Naive thymus-derived CD4-positive, alpha-beta T cell (primary cell): ENCODE measurements at places on chromosomes 11 and 22.

GRCh38 chr22:44387486-44387885, 74.7 kb upstream of the SHISAL1 start:
- H3K27ac ChIP-seq: no peak overlapping the region
- H3K27me3 ChIP-seq: no peaks in the 10 kb centered on the region
- no peaks in the 10 kb centered on the region for H3K4me1 ChIP-seq
- no peak for DNase-seq
- H3K36me3 ChIP-seq: no peaks in the 10 kb centered on the region

- no peaks in the 10 kb centered on the region for H3K27me3 ChIP-seq
- no peaks in the 10 kb centered on the region for H3K4me1 ChIP-seq
- H3K36me3 ChIP-seq: no peaks in the 10 kb centered on the region
- no peak overlapping the region for H3K27ac ChIP-seq
- no peak for DNase-seq
Measured at GRCh38 chr11:76025068-76025467, 181.2 kb downstream of the WNT11 start.

GRCh38 chr11:96506041-96506440, 116.2 kb downstream of the JRKL start:
- H3K27me3 ChIP-seq: no peaks in the 10 kb centered on the region
- H3K4me1 ChIP-seq: no peaks in the 10 kb centered on the region
- H3K27ac ChIP-seq: no peak overlapping the region
- no peaks in the 10 kb centered on the region for H3K36me3 ChIP-seq
- DNase-seq: no peak

- no peak for DNase-seq
- no peaks in the 10 kb centered on the region for H3K36me3 ChIP-seq
- H3K4me1 ChIP-seq: no peaks in the 10 kb centered on the region
- H3K27ac ChIP-seq: no peak overlapping the region
- H3K4me3 ChIP-seq: no peak overlapping the region
Measured at GRCh38 chr11:127649071-127649470, 648.5 kb upstream of the KIRREL3 start.

DNA sequence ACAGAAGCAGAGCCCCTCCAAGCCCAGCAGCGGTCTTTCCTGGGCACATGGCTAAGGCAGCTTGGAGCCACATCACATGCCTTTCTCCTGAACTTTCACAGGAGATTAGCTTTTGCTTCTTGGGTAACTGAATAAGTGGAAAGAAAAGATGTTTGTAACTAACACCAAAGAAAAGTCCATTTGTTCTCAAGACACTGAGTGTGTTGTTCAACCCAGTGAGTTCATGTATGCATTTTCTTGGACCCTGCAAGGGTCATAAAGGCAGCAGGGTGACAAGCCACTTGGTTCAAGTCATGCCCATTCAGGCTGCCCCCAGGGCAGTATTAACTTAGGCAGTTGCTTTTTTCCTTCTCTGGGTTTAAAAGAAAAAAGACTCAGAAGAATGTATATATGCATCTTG, 203.4 kb downstream of the FAM76B start:
- no peak for DNase-seq
- no peaks in the 10 kb centered on the region for H3K4me1 ChIP-seq

DNA sequence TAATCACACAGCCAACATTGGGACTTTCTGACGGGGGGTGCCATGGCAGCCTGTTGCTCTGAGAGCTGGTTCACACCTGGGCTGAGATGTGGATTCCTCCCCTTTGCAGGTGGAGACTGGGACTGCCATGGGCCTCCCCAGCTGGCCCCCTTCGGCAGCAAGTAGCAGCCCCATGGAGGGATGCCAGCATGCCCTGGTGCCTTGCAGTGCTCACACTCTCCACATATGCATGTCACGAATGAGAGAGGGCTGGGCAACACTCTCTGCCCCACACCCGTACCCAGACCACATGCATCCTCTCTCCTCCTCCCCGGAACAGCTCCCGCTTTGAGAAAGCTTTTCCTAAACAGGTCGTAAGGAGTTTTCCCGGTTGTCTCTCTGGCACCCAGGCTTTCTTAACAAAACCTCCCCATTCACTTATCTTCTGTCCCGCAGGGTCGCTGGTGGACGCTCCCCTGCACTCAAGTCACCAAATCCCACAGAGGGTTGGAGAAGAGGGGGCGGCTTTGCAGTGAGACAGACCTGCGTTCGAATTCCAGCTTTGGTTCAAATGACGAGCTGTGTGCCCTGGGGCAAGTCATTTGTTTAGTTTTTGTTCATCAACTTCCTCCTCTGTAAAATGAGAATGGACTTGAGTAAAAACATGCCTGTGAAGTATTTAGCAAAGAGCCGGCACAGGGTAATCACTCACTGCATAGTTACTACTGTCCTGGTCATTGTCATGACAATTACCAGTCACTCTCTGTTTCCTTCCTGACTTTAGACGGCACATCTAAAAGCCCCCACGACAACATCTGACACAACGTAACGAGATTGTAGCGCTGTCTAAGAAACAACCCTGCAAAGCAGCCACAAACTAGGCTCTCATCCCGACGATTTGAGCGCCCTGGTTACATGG, 231.3 kb upstream of the B3GAT1 start:
- H3K36me3 ChIP-seq: no peaks in the 10 kb centered on the region
- H3K4me1 ChIP-seq: no peaks in the 10 kb centered on the region
- no peaks in the 10 kb centered on the region for H3K27me3 ChIP-seq

DNA sequence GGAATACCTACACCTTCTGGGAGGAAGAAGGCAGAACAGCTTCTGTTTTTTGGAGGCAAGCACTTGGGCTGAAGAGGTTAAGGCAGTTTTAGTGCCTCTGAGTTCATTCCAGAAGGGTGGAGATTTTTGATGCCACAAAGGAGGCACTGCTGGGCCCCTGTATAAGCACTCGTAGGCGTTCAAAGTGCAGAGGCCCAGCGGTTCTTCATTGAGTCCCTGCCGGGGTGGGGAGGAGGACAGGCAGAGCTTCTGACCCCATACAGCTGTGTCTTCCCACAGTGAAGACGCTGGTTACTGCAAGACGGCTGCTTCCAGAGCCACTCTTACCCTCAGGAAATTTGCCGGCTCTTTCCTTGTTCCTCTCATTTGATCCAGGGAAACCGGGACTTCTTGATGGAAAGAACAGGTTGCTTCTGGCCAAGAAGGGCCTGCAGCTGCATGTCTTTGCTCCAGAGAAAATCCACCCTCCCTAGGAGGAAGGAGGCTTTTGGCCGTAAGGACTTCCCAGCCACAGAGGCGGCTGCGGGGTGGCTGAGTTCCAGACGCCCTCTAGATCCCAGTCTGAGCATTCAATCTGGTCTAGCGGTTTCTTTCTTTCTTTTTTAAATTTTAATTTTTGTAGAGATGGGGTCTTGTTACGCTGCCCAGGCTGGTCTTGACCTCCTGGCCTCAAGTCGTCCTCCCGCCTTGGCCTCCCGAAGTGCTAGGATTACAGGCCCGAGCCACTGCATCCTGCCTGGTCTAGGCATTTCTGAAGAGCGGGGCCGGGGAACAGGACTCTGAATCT, 9.4 kb downstream of the ADAMTS15 start:
- H3K36me3 ChIP-seq: no peaks in the 10 kb centered on the region
- H3K4me3 ChIP-seq: no peak overlapping the region
- H3K4me1 ChIP-seq: no peaks in the 10 kb centered on the region
- H3K27me3 ChIP-seq: no peaks in the 10 kb centered on the region
- no peak overlapping the region for H3K27ac ChIP-seq
- no peak for DNase-seq

DNA sequence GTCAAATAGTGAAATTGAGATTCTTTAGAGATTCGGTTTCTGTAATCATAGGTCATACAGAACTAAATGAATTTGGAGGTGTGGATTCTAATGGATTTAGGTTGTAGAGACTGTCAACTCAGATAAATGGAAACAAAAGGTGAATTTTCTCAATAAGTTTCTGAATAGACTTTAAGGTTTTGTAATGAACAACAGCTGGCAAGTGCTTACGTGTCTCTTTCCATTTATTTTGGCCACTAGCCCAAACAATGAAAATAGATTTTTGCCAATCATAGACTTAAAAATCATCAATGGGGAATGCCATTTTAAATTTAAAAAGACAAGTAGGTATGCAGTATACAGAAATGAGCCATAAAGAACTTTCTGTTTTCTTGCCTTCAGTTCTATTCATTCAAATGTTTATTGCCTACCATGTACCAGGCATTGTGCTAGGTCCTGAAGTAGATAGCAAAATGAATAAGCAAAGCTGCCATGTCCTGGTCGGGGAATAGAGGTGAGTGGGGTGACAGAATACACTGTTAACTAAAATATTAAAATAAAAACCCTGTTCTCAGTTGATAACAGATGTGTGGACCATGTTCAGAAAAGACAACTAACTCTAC, 16.9 kb upstream of the TMEM135 start:
- H3K36me3 ChIP-seq: no peaks in the 10 kb centered on the region
- H3K4me1 ChIP-seq: no peaks in the 10 kb centered on the region
- H3K27me3 ChIP-seq: no peaks in the 10 kb centered on the region
- H3K27ac ChIP-seq: no peak overlapping the region
- H3K4me3 ChIP-seq: no peak overlapping the region
- DNase-seq: no peak

- DNase-seq: no peak
- peaks cover 12% of the 10 kb centered on the region for H3K4me1 ChIP-seq
- H3K27me3 ChIP-seq: no peaks in the 10 kb centered on the region
- H3K4me3 ChIP-seq: peak overlapping the region; percentile 76
Measured at GRCh38 chr22:31160328-31160978, 471 bp downstream of the RNF185 start.

- H3K4me3 ChIP-seq: no peak overlapping the region
- peaks cover 3% of the 10 kb centered on the region for H3K36me3 ChIP-seq
- H3K27me3 ChIP-seq: no peaks in the 10 kb centered on the region
- peaks cover under 1% of the 10 kb centered on the region for H3K4me1 ChIP-seq
Measured at GRCh38 chr11:72231396-72232259, 7.1 kb downstream of the INPPL1 start.

DNA sequence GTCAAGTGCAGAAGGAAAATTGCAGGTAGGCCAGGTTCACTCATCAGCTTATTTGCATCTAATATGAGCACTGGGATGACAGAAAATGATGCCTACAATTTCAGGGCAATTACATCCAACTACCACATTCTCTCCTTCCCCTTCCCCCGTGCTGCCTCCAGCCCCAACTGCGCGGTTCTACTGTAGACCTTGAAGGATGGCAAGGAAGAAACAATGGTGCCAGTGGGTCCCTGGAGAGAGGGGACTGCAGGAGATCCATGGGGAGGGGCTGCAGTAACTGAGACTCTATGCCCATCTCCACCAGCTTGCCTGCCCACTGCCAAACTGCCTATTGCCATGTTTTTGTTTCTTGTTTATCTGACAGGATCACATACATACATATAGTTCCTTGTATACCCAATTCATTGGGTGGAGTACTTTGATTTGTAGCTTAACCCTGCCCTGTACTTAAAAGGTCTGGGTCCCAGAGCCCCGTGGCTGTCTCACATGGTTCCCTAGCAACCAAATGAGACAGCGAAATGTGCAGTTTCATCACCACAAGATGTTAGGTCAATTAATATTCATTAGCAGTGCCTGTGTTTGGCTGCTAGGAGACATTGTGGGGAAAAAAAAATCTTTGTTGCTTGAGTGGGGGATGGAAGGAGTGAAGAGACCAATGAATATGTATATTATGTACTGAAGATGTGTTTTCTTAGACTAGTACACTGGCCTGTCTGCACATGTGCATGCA, 253.5 kb upstream of the PLET1 start:
- no peak for DNase-seq
- no peaks in the 10 kb centered on the region for H3K27me3 ChIP-seq
- H3K4me1 ChIP-seq: no peaks in the 10 kb centered on the region
- no peak overlapping the region for H3K4me3 ChIP-seq
- H3K27ac ChIP-seq: no peak overlapping the region
- H3K36me3 ChIP-seq: no peaks in the 10 kb centered on the region

GRCh38 chr11:123421589-123421988, 8.5 kb upstream of the GRAMD1B start:
- H3K27ac ChIP-seq: no peak overlapping the region
- no peaks in the 10 kb centered on the region for H3K4me1 ChIP-seq
- H3K4me3 ChIP-seq: no peak overlapping the region
- H3K27me3 ChIP-seq: no peaks in the 10 kb centered on the region

GRCh38 chr11:64969209-64969608, 2.7 kb downstream of the MAJIN start:
- no peaks in the 10 kb centered on the region for H3K27me3 ChIP-seq
- no peaks in the 10 kb centered on the region for H3K36me3 ChIP-seq
- no peak overlapping the region for H3K27ac ChIP-seq
- no peaks in the 10 kb centered on the region for H3K4me1 ChIP-seq

- H3K27me3 ChIP-seq: no peaks in the 10 kb centered on the region
- no peak overlapping the region for H3K27ac ChIP-seq
- no peaks in the 10 kb centered on the region for H3K4me1 ChIP-seq
Measured at GRCh38 chr11:83355391-83355790, 69.2 kb upstream of the CCDC90B start.

DNA sequence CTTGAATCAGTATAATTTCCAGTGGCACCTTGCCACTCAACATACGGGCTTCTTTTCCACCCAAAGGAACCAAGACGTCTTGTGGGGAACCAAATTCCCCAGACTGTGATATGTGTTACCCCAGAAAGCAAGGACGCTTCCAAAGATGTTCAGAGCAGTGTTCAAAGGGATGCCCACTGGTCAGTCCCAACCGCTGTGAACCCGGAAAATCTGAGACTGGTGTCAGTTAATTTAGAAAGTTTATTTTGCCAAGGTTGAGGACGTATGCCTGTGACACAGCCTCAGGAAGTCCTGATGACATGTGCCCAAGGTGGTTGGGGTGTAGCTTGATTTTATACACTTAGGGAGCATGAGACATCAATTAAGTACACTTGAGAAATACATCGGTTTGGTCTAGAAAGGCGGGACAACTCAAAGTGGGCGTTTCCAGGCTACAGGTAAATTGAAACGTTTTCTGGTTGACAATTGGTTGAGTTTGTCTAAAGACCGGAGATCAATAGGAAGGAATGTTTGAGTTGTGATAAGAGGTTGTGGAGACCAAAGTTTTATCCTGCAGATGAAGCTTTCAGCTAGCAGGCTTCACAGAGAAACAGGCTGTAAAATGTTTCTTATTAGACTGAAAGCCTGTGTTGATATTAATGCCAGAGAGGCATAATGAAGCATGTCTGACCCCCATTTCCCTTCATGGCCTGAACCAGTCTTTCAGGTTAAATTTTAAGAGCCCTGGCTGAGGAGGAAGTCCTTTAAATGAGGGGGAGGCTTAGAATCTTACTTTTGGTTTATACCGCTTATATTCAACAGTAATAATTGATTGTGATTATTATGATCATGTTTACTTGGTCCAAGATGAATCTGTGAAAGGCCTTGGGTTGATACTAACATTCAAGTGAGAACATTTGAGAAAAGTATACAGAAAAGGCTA, 6.8 kb downstream of the APOL3 start:
- no peaks in the 10 kb centered on the region for H3K27me3 ChIP-seq
- H3K27ac ChIP-seq: peak overlapping the region; percentile 96
- H3K4me3 ChIP-seq: no peak overlapping the region
- DNase-seq: no peak
- H3K36me3 ChIP-seq: peaks cover 5% of the 10 kb centered on the region

- H3K27me3 ChIP-seq: no peaks in the 10 kb centered on the region
- H3K36me3 ChIP-seq: no peaks in the 10 kb centered on the region
- H3K4me3 ChIP-seq: no peak overlapping the region
- DNase-seq: no peak
Measured at GRCh38 chr11:100681064-100681502, 6.0 kb upstream of the ARHGAP42 start.
